Kidney capillary endothelial cell (primary cell): ENCODE measurements at places on chromosomes 4 and X.

- DNase-seq, result no peak
Measured at GRCh38 chrX:103092942-103093341, at the start of gene NXF3. TSS of gene NXF3 (minus strand) at chrX:103093143. CDS start at chrX:103093023, 120 bp downstream.

GRCh38 chr4:52106660-52107059 lies 55.6 kb downstream of the SPATA18 start:
- no peak for DNase-seq

- DNase-seq, result peak; percentile 21
Measured at GRCh38 chr4:137861682-137862081, 329.4 kb upstream of the PCDH18 start.

DNA sequence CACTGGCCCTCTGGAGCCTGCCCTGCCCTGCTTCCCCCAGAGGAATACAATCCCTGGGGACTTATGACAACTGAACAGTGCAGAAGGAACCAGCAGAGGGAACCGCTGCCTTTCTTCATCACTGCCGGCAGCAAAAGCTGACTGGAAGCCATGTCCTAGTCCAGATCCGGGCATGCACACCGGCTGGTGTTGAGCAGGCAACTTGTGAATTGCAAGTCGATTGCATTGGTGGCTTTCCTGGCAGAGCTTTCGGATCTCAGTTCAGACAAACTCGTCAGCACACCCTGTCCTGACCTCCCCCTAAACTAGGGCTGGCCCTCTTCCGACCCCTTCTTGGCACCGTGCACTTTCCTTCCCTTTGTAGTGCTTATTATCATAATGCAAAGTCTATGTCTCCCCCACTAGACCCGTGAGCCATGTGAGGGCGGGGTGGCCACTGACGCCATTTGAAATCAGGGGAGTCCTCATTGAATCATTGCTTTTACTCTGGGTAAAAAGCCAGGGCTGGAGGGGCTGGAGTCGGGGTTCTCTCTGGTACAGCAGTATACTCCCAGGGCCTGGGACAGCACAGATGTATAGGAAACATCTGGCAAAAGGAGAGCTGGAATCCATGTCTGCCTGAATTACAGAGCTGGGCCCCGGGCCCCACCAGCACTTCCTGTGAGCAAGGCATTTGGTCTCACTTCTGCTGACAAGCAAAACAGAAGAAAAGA lies 1.8 kb downstream of the ARHGAP4 start:
- peak; percentile 36 for DNase-seq

DNA sequence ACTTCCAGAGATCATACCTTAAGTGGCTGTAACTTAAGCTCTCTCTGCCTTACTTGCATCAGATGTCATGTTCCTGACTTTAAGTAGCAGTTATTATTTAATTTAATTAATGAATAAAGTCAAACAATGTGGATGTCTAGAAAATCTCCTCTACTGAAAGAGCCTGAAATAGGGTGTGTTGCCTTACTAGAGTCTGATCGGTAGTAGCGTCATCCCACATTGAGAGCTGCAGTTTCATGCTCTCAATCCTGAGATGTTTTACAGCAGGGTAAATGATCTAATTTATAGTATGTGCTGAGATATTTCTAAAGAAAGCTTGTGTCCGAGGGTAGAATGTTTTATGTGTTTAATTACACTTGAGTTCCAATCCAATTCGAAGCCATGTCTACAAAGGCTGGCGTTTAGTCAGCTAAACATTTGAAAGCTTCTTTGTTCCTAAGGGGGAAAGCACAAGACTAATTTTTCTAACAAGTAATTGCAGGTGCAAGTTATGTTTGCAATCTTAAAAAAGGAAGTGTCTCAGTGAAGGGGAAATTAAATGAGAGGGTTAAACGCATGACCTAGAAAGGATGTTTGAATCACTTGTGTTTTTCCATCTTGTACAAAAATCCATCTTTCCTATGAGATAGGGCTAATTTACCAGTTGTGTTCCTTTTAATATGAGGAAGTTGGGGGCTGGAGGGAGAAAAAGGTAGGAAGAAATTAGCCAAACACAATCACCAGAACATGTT lies 391.0 kb upstream of the MAGEB2 start:
- no peak for DNase-seq

- DNase-seq, result no peak
Measured at GRCh38 chr4:26613237-26613636, 29.4 kb downstream of the TBC1D19 start.

DNA sequence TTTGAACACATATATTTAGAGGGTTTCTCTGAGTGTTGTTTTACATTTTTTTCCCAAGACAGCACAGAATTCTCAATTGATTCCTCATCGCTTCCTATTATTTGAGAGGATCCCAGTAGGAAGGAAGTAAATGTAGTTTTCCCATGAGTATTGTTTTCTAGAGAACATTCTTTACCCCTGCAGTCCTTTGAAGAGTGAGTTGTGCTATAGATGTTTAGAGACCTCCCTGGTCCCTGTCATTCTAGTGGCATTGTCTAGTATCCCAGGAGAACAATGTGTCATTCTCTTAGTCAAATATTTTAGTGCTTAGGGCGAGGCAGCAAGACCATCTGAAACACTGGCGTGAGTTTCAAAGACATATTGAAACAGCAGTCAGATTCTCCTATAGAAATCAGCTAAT lies 32.5 kb downstream of the SORBS2 start:
- peak; percentile 99 for DNase-seq

GRCh38 chr4:168618577-168619265 lies 121.9 kb downstream of the PALLD start:
- no peak for DNase-seq

- no peak for DNase-seq
Measured at GRCh38 chr4:152935631-152936445, at the start of gene FHDC1. TSS of gene FHDC1 (plus strand) at chr4:152936323. CDS start at chr4:152943058, 6,735 bp downstream.

DNA sequence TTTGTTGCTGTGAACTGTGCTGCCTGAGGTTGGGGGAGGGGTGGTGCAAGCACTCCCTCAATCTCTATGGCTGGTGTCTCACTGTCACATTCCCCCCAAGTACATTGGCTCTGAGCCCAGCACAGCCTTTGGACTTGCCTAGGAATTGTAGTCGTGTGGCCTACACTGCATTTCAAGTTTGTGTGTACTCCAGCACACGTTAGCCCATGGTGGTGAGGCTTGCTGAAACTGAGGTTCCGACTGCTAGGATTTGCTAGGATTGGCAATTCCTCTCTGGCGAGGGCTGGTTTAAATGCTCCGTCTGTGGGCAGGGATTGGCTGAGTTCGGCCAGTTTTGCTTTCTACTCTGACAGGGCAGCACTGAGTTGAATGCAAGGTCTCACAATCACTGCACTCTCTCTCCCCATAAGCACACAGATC lies 121.7 kb upstream of the CXXC4 start:
- DNase-seq, result no peak

DNA sequence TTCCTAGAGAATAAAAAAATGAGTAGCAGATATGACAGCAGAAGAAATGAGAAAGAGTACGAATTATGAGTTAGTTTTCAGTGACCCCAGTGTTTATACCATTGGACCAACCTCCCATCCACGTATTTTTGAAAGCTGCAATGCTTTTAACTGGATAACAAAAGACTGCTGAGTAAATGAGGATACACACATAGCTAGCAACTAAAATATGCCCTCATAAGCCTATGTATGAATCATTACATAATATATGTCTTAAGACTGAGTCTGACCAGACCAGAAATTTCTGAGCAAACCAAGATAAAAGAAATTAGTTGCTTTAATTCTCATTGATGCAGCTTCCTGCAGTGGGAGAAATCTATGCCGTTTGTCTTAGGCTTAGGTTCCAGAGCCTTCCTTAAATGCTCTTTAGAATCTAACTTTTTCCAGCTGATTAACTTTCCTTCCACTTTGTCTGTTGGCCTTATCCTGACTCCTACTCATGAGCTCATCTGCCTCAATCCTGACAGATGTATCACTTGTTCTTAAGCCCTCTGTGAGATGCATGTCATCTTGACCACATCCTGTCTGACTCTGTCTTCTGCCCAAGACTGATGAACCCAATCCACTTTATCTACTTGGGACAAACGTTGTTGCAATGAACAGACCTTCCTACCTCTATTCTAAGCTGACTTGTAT lies 301.4 kb upstream of the AADAT start:
- no peak for DNase-seq

- no peak for DNase-seq
Measured at GRCh38 chr4:111666826-111667360, 478.4 kb upstream of the FAM241A start.

DNA sequence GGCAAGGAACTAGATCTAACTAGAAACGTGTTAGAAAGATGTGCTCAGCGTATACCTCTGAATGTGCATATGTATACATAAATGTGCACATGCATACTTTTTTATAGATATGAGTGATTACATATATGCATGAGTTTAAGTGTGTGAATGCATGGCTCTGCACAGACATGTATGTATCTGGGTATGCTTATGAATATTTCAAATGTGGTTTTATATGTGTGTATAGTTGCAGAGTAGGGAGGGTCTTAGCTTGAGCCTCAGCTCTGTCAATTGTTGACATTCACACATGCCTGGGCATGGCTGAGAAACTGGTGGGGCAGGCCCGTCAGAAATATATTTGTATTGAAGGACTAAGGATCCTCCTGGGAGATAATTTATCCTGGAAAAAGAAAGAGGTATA lies 31.1 kb downstream of the RAP2C start:
- DNase-seq, result no peak

GRCh38 chrX:109441266-109441665 lies 40.6 kb downstream of the GUCY2F start:
- DNase-seq, result no peak

- DNase-seq, result no peak
Measured at GRCh38 chr4:140755774-140756318, 339 bp downstream of the TBC1D9 start.

DNA sequence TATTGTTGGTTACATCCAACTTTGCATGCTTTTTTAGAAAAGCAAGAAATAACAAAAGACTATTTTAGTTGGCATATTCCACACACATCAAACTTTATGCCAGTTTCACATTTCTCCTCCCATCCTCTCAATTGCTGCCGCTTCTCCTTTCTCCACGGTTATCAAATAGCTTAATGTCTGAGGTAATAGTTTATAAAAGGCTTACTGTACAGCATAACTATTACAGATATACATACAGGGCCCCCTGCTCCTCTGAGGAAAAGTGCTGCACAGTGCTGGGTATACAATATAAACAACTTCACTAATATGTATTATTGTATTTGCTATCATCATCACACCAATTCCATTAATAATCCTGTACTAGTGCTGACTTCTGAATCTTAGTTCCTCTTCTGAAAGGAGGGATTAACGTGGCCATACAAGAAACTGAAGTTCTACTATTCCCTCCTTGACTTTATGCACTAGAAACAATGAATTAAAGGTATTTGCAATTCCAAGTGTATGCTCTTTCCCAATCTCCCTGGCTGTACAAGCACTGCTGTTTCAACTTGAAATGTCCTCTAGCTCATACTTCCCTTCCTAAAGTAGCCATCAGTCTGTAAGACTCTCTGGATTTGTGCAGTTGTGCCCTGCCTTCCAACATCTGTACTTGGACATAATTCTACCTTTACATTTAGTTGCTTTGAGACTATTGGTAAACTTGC lies 2.5 kb downstream of the CCNI start:
- DNase-seq, result no peak

DNA sequence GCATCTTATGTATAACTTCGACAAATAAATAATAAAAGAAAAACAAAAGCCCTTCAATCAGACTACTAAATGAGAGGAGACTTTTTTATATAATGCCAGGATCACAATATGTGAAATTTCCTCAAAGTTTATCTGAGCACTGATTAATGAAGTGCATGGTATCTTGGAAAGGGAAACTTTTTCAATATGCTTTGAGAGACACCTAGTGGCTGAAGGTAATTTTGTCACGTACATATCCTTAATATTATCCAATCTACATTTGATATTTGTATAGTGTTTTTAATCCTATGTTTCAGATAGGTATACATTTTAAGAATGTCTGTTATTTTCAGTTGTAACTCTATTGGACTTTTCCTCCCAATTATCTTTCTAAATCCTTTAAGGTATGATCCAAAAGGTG lies 146.8 kb downstream of the KLHL4 start:
- peak; percentile 36 for DNase-seq

- DNase-seq, result no peak
Measured at GRCh38 chr4:104756837-104757236, 262.1 kb upstream of the CXXC4 start.

GRCh38 chr4:154574311-154574710 lies 11.5 kb downstream of the FGB start:
- DNase-seq, result no peak

GRCh38 chrX:115970718-115971117 lies 199.8 kb upstream of the AGTR2 start:
- DNase-seq, result no peak

DNA sequence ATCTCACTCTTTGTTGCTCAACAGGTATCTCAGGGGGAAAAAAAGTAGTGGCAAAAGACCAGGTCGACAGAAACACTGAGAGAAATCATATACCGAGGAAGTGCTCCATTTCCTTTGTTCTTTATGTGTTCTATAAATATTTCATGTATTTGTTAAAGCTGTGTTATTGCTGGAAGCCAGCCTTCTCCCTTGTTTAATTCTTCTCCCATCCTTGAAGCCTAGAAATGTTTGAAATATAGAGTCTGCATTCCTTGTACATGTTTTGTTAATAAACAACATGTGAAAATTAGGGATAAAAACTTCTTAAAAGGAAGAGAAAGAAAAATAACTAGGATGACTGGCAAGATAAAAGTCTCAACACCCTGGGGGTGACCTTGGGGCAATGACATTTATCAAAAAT lies 186.2 kb downstream of the ANKRD50 start:
- DNase-seq, result no peak

- peak; percentile 20 for DNase-seq
Measured at GRCh38 chrX:47366041-47366722, 4.2 kb upstream of the ZNF157 start.

DNA sequence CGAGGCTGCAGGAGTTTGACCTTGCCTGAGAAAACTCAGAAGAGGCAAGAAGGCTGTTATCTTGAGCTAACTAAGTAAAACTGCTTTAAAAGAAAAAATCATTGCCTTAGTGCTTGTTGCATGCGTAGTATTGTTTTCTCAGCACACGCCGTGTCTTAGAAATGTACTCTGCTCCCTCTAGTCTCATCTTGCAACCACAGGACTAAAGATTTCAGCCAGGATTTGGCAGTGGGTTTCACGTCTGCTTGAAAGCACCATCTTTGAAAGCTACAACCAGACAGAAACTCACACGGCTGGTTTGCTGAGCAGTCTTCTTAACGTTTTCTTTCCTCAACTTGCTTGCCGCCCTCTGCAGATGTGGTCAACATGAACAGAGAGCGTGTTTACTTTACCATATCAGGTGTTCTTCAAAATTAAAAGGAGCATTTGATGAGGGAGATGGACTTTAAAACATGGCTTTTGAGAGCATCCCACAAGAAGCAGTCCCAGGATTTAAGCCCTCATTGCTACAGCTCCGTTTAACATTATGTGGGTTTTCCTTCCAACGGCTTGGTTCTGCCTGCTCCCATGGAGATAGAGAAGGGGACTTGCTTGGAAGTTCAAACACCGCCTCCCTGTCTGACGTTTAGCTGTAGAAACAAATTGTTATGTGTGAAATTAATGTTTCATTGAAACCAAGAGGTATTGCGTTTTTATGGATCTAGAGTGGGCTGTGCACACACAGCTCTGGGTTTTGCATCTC lies 3.4 kb downstream of the SORCS2 start:
- DNase-seq, result no peak
